ENCODE measurements at places on chromosomes 1 and 21.

DNA sequence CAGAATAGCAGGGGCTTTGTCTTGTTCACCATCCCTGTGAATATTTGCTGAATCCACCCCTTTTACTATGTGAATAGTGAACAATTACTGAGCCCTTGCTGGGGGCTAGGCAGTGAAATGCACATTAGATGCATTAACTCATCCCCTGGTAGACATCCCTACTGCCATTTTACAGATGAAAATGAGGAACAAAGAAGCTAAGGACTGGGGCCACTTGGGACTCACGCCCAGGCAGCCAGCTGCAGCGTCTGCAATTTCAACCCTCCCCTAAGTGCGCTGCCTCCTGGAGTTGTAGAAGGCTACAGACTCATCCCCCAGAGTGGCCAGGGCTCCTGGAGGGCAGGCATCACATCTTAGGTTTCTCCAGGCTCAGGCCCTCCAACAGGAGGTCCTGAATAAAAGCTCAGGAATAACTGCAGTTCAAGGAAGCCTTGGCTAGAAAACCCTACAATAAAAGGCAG, 31.6 kb downstream of the CAPZB start:
- no peak for DNase-seq
- no peak overlapping the region for H3K4me3 ChIP-seq
- H3K4me1 ChIP-seq, result peaks cover 19% of the 10 kb centered on the region
- no peaks in the 10 kb centered on the region for H3K36me3 ChIP-seq
- H3K27me3 ChIP-seq, result no peaks in the 10 kb centered on the region
- H3K27ac ChIP-seq, result peak overlapping the region; percentile 69

GRCh38 chr21:46191686-46192575, 7.7 kb upstream of the SPATC1L start:
- no peak overlapping the region for H3K27ac ChIP-seq
- peaks cover 17% of the 10 kb centered on the region for H3K4me1 ChIP-seq
- H3K4me3 ChIP-seq, result no peak overlapping the region
- DNase-seq, result no peak
- no peaks in the 10 kb centered on the region for H3K36me3 ChIP-seq

DNA sequence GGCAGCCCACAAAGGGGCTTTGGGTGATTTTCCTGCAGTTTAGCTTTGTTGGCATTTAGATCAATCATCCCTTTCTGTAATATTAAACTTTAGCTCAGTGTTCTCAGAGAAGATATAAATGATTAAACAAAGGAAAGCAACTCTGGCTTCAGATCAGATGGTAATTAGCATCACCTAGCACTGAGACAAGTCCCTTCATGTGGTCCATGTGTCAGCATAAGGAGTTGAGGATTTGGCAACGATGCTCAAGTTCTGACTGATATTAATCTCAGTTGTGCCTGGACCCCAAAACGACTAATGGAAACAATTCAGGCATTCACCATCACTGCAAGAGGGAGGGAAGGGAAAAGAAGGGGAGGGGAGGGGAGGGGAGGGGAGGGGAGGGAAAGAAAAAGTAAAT, 60.4 kb downstream of the SEC16B start:
- no peaks in the 10 kb centered on the region for H3K27me3 ChIP-seq
- no peaks in the 10 kb centered on the region for H3K4me1 ChIP-seq
- no peak overlapping the region for H3K4me3 ChIP-seq
- no peak for DNase-seq

- H3K36me3 ChIP-seq, result peaks cover 6% of the 10 kb centered on the region
- no peak for DNase-seq
- H3K27ac ChIP-seq, result peak overlapping the region; percentile 56
Observed at GRCh38 chr1:43621386-43621785, 28.6 kb upstream of the KDM4A start.

- no peak overlapping the region for H3K27ac ChIP-seq
- no peak for DNase-seq
- no peaks in the 10 kb centered on the region for H3K36me3 ChIP-seq
- H3K4me3 ChIP-seq, result no peak overlapping the region
Observed at GRCh38 chr1:85660541-85660940, 47.7 kb downstream of the ZNHIT6 start.

- DNase-seq, result no peak
- H3K27ac ChIP-seq, result no peak overlapping the region
- H3K36me3 ChIP-seq, result no peaks in the 10 kb centered on the region
- H3K27me3 ChIP-seq, result no peaks in the 10 kb centered on the region
Observed at GRCh38 chr1:98277118-98277517, 356.3 kb upstream of the DPYD start.

- no peaks in the 10 kb centered on the region for H3K36me3 ChIP-seq
- no peak overlapping the region for H3K27ac ChIP-seq
- no peak overlapping the region for H3K4me3 ChIP-seq
Observed at GRCh38 chr1:206907304-206907991, 10.2 kb downstream of the IL24 start.

DNA sequence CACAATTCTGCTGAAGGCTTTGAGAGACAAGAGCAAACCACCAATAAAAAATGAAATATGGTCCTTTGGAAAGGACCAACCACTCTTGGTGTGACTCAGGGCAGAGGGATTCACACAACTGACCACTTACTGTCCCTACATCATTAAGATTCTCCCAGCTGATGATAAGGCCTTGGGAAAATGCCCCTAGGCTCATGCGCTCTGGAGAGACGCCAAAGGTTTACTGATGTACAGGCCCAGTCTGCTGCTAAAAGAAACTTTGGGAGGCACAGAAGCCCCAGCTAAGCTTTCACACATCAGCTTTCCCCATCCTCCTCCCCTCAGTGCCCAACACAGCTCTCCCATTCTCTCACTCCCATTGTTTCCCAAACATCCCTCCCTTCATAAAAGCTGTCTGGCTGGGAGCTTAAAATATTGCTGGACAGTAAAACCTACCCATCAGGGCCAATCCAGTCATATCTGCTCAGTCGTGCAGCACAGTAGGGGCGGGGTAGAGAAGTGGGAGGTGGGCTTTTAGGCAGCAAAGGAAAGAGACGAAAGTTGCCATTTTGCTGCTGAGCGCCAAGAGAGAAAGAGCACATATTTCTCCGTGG, at the start of gene GJA8:
TSS of gene GJA8 (plus strand) at position 543 of the 593 bp plus-strand sequence. CDS start 5,161 bp downstream, outside the sequence.
- H3K4me3 ChIP-seq, result no peak within 1 kb of the TSS
- DNase-seq, result no peak
- H3K27me3 ChIP-seq, result no peaks in the 10 kb centered on the region
- H3K4me1 ChIP-seq, result no peaks in the 10 kb centered on the region

GRCh38 chr1:89198491-89199072, at the start of gene GBP4:
TSS of gene GBP4 (minus strand) at chr1:89198942. CDS start at chr1:89198834, 108 bp downstream.
- H3K27me3 ChIP-seq, result no peaks in the 10 kb centered on the region
- no peaks in the 10 kb centered on the region for H3K36me3 ChIP-seq
- peak within 1 kb of the TSS; percentile 53 for H3K4me3 ChIP-seq
- peak within 1 kb of the TSS; percentile 64 for H3K27ac ChIP-seq

- H3K4me3 ChIP-seq, result no peak overlapping the region
- no peaks in the 10 kb centered on the region for H3K4me1 ChIP-seq
- no peak for DNase-seq
- H3K27me3 ChIP-seq, result no peaks in the 10 kb centered on the region
- no peaks in the 10 kb centered on the region for H3K36me3 ChIP-seq
- H3K27ac ChIP-seq, result no peak overlapping the region
Observed at GRCh38 chr1:200671235-200671786, 1.6 kb upstream of the DDX59 start.

- H3K27ac ChIP-seq, result no peak overlapping the region
- DNase-seq, result no peak
- no peaks in the 10 kb centered on the region for H3K27me3 ChIP-seq
- no peaks in the 10 kb centered on the region for H3K36me3 ChIP-seq
- H3K4me1 ChIP-seq, result no peaks in the 10 kb centered on the region
Observed at GRCh38 chr1:177505905-177506590, 335.3 kb downstream of the BRINP2 start.

DNA sequence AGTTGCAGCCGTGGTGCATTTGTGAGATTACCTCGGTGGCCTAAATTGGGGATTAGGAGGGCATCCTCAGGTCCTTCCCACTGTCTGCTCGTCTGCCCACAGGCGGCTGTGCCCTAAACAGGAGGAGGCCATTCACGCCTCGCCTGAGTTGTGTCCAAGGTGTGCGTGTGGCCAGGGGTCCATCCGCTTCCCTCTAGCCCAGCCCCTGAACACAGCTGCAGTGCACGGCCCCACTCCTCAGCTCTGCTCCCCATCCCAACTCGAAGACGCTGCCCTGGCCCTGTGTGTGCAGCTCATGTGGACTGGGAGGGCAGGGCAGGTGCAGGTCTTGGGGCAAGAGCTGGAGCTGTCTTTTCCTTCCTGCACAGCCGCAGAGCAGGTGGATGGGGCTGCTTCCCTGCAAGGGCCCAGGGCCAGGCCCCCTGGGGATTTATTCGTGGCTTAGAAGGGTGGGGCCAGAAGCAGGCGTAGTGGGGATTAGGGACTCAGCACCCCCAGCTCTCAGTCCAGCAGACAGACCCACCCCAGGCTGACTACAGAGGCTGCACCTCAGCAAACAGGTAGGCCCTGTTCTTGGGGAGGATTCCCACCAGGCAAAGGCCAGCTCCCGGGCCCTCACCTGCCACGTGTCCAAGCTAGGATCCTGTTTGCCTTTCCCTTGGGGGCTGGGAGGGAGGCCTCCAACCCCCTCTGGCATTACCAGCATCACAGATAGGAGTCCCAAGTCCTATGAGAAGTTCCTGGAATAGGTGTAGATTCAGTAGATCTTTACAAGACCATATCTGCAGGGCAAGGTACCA, 4.3 kb downstream of the GUK1 start:
- peaks cover 18% of the 10 kb centered on the region for H3K4me1 ChIP-seq
- H3K27me3 ChIP-seq, result no peaks in the 10 kb centered on the region
- no peak overlapping the region for H3K27ac ChIP-seq
- H3K4me3 ChIP-seq, result no peak overlapping the region

DNA sequence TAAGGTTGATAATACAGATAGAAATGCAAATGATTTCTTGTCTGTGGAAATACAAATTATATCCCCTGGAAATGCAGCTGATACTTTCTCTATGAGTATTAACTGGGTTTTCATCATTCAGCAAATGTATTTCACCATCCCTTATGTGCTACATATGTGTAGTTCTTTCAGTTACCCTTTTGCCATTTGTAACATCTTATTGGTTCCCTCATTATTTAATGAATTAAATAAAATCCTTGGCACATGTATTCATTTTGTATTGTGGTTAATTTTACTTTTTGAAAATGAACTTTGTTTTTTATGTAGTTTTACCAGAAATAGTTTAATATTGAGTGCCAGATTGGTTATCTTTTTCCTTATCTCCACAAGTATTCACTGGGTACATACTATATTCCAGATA, 89.9 kb upstream of the DEPDC1 start:
- no peaks in the 10 kb centered on the region for H3K4me1 ChIP-seq
- H3K4me3 ChIP-seq, result no peak overlapping the region
- DNase-seq, result no peak
- H3K27me3 ChIP-seq, result no peaks in the 10 kb centered on the region

DNA sequence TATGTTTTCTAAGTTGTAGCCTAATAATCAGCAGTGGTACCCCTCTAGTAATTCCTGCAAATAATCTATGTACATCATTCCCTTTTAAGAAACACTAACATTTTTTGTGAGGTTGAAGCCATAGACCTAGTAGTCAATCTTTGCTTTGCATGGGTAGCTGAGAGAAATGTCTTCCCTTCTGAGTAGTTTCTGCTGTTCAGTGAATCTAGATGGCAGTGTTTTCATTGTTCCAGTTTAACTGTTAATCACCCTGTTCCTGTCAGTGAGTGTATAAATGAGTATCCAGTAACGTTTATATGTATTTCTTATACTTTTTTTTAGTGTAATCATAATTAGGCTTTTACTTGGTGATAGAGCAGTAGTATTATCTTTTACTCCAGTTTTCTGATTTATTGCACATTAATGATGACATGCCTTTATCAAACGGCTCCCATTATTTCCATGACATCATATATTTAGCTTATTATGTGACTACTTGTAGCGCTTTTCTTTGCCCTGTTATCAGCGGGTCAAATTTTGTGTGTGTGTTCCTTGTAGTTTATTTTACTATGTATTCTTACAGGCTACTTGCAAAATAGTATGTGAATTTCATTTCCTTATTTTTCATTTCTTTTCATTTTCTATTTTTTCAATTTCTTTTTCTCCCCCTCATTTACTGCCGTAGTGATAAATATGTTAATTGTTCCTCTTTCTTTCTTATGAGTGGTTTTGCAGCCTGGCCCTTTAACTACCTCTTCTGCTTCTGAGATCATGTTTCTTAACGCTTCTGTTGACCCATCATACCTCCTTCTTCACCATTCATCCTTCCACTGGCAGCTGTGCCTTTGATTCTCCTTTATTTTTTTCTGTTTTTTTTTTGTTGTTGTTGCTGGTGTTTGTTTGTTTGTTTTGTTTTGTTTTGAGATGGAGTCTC, 18.8 kb downstream of the CEP350 start:
- no peaks in the 10 kb centered on the region for H3K36me3 ChIP-seq
- H3K27me3 ChIP-seq, result no peaks in the 10 kb centered on the region
- no peak overlapping the region for H3K27ac ChIP-seq
- H3K4me3 ChIP-seq, result no peak overlapping the region

- H3K4me1 ChIP-seq, result no peaks in the 10 kb centered on the region
- H3K27me3 ChIP-seq, result no peaks in the 10 kb centered on the region
- DNase-seq, result no peak
- no peaks in the 10 kb centered on the region for H3K36me3 ChIP-seq
Observed at GRCh38 chr1:86913399-86913895, 479 bp downstream of the SELENOF start.

Measured in breast epithelium (tissue), 4 donors.